ENCODE measurements at places on chromosomes 2 and 18.

- DNase-seq: no peak
- H3K4me3 ChIP-seq: no peak overlapping the region
- no peaks in the 10 kb centered on the region for H3K36me3 ChIP-seq
- H3K27ac ChIP-seq: no peak overlapping the region
- H3K4me1 ChIP-seq: no peaks in the 10 kb centered on the region
Observed at GRCh38 chr2:2503864-2504418, 172.9 kb upstream of the MYT1L start.

GRCh38 chr2:174591740-174592139 lies 5.9 kb downstream of the WIPF1 start:
- H3K27ac ChIP-seq: peak overlapping the region; percentile 35
- H3K4me3 ChIP-seq: 0 out of 2 replicates have a peak overlapping the region, but pooled peaks have one; percentile 1
- H3K27me3 ChIP-seq: no peaks in the 10 kb centered on the region
- DNase-seq: no peak
- H3K36me3 ChIP-seq: peaks cover 6% of the 10 kb centered on the region

GRCh38 chr2:100235581-100235980 lies 86.7 kb downstream of the LONRF2 start:
- H3K4me3 ChIP-seq: no peak overlapping the region
- H3K4me1 ChIP-seq: peaks cover 15% of the 10 kb centered on the region
- no peak overlapping the region for H3K27ac ChIP-seq

DNA sequence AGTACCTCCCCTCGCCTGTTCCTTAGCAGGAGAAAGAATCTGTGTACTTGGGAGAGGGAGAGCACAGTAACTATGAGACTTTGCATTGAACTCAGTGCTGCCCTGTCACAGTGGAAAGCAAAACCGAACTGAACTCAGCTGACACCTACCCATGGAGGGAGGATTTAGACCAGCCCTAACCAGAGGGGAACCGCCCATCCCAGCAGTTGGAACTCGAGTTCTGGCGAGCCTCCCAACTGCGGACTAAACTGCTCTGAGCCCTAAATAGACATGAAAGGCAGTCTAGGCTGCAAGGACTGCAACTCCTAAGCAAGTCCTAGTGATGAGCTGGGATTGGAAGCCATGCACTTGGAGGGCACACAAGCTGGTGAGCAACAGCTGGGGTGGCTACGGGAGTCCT lies 110.4 kb downstream of the GRB14 start:
- H3K27ac ChIP-seq: no peak overlapping the region
- no peaks in the 10 kb centered on the region for H3K36me3 ChIP-seq
- no peaks in the 10 kb centered on the region for H3K4me1 ChIP-seq

- DNase-seq: no peak
- no peak overlapping the region for H3K27ac ChIP-seq
- no peaks in the 10 kb centered on the region for H3K36me3 ChIP-seq
- H3K4me3 ChIP-seq: no peak overlapping the region
- H3K4me1 ChIP-seq: peaks cover 13% of the 10 kb centered on the region
- no peaks in the 10 kb centered on the region for H3K27me3 ChIP-seq
Observed at GRCh38 chr18:31513189-31513935, 15.4 kb downstream of the DSG2 start.

- no peak overlapping the region for H3K27ac ChIP-seq
- no peak for DNase-seq
- no peaks in the 10 kb centered on the region for H3K27me3 ChIP-seq
- no peaks in the 10 kb centered on the region for H3K36me3 ChIP-seq
Observed at GRCh38 chr2:111918383-111918806, 20.0 kb downstream of the MERTK start.

GRCh38 chr2:2107141-2107540 lies 223.9 kb downstream of the MYT1L start:
- H3K27ac ChIP-seq: no peak overlapping the region
- H3K36me3 ChIP-seq: no peaks in the 10 kb centered on the region
- H3K4me3 ChIP-seq: no peak overlapping the region
- no peaks in the 10 kb centered on the region for H3K4me1 ChIP-seq

- no peak overlapping the region for H3K4me3 ChIP-seq
- no peak overlapping the region for H3K27ac ChIP-seq
- no peak for DNase-seq
- H3K4me1 ChIP-seq: no peaks in the 10 kb centered on the region
Observed at GRCh38 chr2:240431271-240431660, 4.2 kb upstream of the GPC1 start.

GRCh38 chr2:176127774-176128072 lies 1.8 kb upstream of the HOXD8 start:
- H3K4me3 ChIP-seq: no peak overlapping the region
- no peaks in the 10 kb centered on the region for H3K4me1 ChIP-seq
- H3K36me3 ChIP-seq: no peaks in the 10 kb centered on the region
- DNase-seq: no peak

- no peaks in the 10 kb centered on the region for H3K27me3 ChIP-seq
- H3K4me3 ChIP-seq: no peak overlapping the region
- H3K4me1 ChIP-seq: no peaks in the 10 kb centered on the region
Observed at GRCh38 chr2:102050854-102051391, 59.2 kb downstream of the IL1R2 start.

DNA sequence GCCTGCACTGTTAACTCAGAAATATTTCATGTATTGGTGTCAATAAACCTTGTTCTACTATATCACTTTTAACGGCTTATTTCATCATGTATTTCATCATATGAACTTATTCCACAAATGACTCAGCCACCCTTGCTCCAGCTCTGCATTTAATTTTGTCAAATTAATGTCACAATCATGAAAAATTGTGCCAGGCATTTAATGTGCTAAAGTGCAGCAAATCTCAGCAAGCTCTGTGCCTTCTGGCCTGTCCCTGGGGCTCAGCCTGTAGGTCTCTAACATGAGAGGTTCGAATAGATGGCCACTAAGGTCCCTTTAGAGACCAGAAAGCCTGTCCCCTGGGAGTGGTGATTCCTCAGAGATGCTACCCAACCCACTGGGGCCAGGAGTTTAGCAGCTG lies 28.6 kb downstream of the BOD1L2 start:
- no peaks in the 10 kb centered on the region for H3K36me3 ChIP-seq
- H3K4me3 ChIP-seq: no peak overlapping the region
- no peak overlapping the region for H3K27ac ChIP-seq
- no peaks in the 10 kb centered on the region for H3K4me1 ChIP-seq
- no peaks in the 10 kb centered on the region for H3K27me3 ChIP-seq

DNA sequence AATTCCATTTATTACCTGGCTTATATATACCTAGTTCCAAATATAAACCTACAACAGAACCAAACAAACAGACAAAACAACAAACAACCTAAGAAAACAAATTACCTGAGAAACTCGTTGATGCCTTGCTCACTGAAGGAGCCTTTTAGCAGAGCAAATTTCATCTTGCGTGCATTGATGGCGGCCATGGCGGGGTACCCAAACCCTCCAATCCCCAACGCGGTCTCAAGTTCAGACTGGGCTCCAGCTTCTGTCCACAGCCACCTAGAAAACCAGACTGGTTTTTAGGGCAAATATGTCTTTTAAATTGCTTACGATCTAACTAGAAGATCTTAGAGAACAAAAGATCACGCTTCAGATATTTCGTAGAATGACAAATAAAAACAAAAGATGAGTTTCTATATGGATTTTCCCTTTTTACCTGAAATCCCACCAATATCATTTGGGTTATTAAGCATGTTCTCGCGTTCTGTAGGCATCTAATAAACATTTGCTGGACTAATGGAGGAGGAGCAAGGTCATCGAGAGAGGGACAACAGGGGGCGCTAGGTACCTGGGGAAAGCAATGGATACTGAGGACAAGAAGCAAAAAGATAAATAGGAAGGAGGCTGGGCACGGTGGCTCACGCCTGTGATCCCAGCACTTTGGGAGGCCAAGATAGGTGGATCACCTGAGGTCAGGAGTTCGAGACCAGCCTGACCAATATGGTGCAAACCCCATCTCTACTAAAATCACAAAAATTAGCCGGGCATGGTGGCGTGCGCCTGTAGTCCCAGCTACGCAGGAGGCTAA lies 25.2 kb downstream of the PDIA6 start:
- H3K4me1 ChIP-seq: peaks cover 12% of the 10 kb centered on the region
- no peak overlapping the region for H3K27ac ChIP-seq
- H3K36me3 ChIP-seq: peaks cover 68% of the 10 kb centered on the region
- no peak overlapping the region for H3K4me3 ChIP-seq
- no peak for DNase-seq

- no peak for DNase-seq
- H3K4me3 ChIP-seq: no peak overlapping the region
- no peaks in the 10 kb centered on the region for H3K4me1 ChIP-seq
- H3K27ac ChIP-seq: no peak overlapping the region
- no peaks in the 10 kb centered on the region for H3K27me3 ChIP-seq
Observed at GRCh38 chr2:165528691-165529090, 59.2 kb downstream of the CSRNP3 start.

GRCh38 chr2:229873123-229873581 lies 48.7 kb downstream of the TRIP12 start:
- H3K4me3 ChIP-seq: 0 out of 2 replicates have a peak overlapping the region, but pooled peaks have one; percentile 0
- H3K36me3 ChIP-seq: peaks cover 16% of the 10 kb centered on the region
- peak; percentile 37 for DNase-seq
- H3K27me3 ChIP-seq: no peaks in the 10 kb centered on the region
- peak overlapping the region; percentile 27 for H3K27ac ChIP-seq
- H3K4me1 ChIP-seq: peaks cover 11% of the 10 kb centered on the region

- no peaks in the 10 kb centered on the region for H3K36me3 ChIP-seq
- no peak for DNase-seq
- no peaks in the 10 kb centered on the region for H3K4me1 ChIP-seq
- H3K27ac ChIP-seq: no peak overlapping the region
- H3K27me3 ChIP-seq: no peaks in the 10 kb centered on the region
Observed at GRCh38 chr2:42835577-42836371, 43.4 kb upstream of the HAAO start.

DNA sequence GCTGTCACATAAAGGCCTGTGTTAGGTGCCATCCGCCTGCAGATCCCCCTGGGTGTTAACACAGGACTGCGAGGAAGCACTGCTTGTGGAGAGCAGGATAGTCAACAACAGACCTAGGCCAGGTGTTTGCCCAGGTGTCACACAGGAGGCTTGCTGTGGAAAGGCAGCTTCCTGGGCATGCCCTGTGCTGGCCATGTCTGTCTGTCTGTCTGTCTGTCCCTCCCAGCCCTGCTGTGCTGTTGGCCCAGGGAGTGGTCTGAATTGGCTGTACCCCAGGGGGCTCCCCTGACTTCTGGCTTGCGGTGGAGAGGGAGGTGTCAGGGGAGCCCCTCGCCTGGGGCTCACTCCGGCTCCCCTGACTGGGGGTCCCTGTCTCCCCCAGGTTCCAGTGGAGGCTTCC lies 53.2 kb downstream of the SH3BP4 start:
- no peak overlapping the region for H3K27ac ChIP-seq
- H3K36me3 ChIP-seq: no peaks in the 10 kb centered on the region
- no peak for DNase-seq
- H3K4me1 ChIP-seq: no peaks in the 10 kb centered on the region
- no peak overlapping the region for H3K4me3 ChIP-seq
- no peaks in the 10 kb centered on the region for H3K27me3 ChIP-seq

- no peaks in the 10 kb centered on the region for H3K36me3 ChIP-seq
- no peak overlapping the region for H3K4me3 ChIP-seq
- no peak for DNase-seq
- H3K27me3 ChIP-seq: peaks cover 3% of the 10 kb centered on the region
- no peaks in the 10 kb centered on the region for H3K4me1 ChIP-seq
- H3K27ac ChIP-seq: no peak overlapping the region
Observed at GRCh38 chr18:26863122-26863879, 2.2 kb downstream of the AQP4 start.

GRCh38 chr2:230902180-230902899 lies 22.7 kb downstream of the GPR55 start:
- no peaks in the 10 kb centered on the region for H3K27me3 ChIP-seq
- H3K4me3 ChIP-seq: no peak overlapping the region
- H3K4me1 ChIP-seq: peaks cover 14% of the 10 kb centered on the region
- H3K36me3 ChIP-seq: peaks cover 13% of the 10 kb centered on the region
- no peak overlapping the region for H3K27ac ChIP-seq
- DNase-seq: no peak

DNA sequence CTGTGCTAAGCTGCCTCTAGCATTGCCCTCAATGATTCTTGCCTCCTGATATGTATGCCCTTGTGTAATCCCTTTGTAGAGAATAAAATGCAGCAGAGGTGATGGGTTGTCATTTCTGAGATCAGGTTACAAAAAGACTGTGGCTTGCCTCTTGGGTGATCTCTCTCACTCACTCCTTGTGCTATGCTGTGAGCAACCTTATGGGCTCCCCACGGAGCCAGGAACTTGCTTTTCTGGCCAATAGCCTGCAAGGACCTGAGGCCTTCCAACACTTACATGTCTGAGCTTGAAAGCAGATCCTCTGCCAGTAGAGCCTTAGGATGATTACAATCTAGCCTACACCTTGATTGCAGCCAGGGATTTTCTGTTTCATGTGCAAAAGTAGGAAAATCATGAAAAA lies 123.1 kb upstream of the XIRP2 start:
- H3K4me1 ChIP-seq: no peaks in the 10 kb centered on the region
- no peak for DNase-seq
- H3K27ac ChIP-seq: no peak overlapping the region

DNA sequence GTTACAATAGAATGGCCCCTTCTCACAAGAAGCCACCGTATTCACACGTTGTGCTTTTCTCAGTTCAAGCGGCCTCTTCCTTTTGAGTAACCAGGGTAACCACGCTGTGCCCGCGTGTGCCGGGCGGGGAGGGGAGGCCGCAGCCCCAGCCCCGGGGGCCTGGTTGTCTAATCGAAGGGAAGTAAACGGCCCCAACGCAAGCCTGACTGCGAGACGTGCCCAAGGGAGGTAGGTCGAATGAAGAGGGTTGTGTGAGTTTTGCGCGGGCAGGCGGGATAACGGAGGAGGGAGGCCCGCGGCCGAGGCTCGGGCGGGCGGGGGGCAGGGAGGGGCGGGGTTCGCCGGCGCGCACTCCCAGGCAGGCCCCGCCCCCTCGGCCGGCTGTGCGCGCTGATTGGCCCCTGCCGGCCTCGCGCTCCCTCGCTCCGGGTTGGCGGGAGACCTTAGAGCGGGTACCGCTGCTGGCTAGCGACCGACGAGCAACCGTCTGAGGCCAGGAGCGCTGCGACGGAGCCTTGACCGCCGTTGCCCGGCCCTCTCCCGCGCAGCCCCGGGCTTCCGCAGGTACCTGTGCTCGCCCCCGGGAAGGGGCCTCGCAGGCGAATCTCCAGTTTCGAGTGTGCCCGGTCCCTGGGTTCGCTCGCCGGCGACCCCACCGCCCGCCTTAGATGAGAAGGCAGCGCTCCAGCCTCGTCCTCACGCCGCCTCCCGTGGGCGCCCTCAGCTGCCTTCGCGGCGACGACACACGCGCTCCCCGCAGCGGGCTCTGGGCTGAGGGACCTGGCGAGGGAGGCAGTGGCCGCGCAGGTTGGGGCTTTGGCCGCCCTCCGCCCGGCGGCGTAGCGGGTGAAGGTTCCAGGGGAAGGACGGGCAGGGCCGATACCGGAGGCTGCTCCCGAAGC lies at the start of gene SPDYA:
TSS of gene SPDYA (plus strand) at position 451 of the 902 bp plus-strand sequence. CDS start 5,181 bp downstream, outside the sequence.
- DNase-seq: no peak
- H3K4me3 ChIP-seq: peak within 1 kb of the TSS; percentile 66
- H3K36me3 ChIP-seq: no peaks in the 10 kb centered on the region
- no peaks in the 10 kb centered on the region for H3K27me3 ChIP-seq

GRCh38 chr2:171480908-171481307 lies 41.4 kb upstream of the CYBRD1 start:
- no peaks in the 10 kb centered on the region for H3K27me3 ChIP-seq
- no peak overlapping the region for H3K4me3 ChIP-seq
- H3K27ac ChIP-seq: peak overlapping the region; percentile 29
- no peak for DNase-seq

Data from GM12878 (cell line).